ENCODE measurements at places on chromosomes 4 and X. TPM values are rescaled to one million over a fixed set of nuclear protein-coding genes. Genes with fewer than 3 reads are reported as not detected.

The UGT2B15 gene
- 0.18 TPM for total RNA-seq

DNA sequence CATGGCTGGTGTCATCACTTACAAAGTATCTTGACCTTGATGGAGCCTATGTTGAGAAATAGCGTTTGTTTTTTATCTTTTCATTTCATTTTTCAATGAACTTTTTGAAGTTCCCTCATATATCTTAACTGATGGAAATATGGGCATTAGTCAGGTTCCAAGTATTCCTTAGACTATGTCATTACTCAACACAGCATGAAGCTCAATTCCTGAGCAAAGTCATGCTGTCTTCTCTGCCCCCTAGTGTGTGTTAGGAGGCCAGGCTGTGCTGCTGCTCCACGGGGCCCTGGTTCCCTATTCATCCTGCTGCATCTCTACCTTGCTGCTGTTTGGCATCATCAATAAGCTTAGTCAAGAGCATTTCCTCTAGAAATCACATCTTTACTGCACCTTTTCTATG, 40.9 kb downstream of the GPR143 start:
- no peak for DNase-seq

The PJA1 gene
- total RNA-seq, result 14.1 TPM

The SOX3 gene
- total RNA-seq, result not detected

DNA sequence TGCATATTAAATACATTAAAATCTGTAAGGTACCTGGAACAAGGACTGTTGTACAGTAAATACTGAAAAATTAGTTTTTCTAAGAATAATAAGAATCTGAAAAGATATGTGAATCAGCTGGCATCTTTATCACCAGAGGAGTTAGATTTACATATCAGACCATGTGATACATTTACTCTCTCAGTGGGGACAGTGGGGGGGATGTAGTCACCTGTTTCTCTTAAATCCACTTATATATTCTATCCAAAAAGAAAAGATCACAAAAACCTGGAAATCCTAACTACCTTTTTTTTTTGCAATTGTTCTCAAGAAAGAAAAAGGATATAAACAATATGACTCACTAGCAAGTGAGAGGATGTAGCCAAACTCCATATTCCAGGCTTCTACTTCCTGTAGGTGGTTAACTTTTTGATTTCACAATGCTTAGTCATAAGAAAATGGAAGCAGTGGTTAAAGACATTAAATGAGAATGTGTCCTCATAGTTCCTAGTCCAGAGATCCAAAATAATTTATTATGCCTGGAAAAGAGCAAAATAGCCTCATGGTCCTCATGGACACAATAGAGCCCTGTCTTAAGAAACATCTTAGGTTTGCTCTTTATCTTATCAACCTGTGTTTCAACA, 22.5 kb upstream of the MYOZ2 start:
- DNase-seq, result no peak
